EL (cell line): ENCODE measurements at places on chromosomes 2 and 18.
A peak's percentile ranks its signal among the peaks of the same experiment; 100 is the strongest.

DNA sequence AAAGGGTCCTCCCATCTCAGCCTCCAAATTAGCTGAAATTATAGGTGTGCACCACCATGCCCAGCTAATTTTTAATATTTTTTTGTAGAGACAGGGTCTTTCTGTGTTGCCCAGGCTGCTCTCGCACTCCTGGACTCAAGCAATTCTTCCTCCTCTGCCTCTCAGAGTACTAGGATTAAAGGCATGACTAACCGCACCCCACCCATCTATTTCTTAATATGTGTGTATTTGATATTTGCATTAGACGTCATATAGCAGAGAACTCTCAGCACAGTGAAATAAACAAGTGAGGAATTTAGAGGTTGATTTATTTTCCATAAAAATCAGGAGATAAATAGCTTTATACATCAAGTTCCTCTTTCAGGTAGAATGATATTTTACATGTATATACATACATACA lies 213.5 kb downstream of the FSIP2 start:
- DNase-seq, result no peak

DNA sequence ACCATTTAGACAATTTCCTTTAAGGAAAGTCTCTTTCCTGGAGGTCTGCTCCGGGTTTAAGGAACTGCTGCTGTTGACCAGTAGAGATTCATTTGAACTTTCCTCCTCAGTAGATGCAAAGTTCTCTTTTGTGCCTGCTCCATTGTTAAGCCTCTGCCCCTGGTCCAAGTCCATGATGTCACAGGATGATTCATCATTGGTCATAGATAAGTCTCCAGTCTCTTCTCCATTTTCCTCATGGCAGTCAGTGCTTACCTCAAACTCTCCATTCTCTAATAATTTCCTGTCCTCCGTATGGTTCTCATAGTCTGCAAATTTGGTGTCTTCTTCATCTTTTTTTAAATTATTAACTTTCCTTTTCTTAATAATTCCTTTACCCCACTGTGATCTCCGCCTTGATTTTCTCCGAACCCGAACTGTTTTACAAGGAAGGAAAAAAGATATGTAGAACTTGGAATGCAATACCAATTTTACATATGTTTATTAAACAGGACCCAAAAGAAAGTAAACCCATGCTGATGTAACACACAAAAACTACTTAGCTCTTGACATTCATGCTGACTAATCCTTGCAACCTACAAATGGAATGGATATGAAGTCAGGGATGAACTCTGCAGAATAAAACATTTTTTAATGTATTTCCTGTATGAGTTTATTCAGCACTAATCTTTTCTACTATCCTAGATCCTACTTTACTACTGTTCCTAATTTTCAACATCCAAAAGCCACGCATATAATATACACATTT lies 169.1 kb downstream of the ATAD2B start:
- DNase-seq, result peak; percentile 79

DNA sequence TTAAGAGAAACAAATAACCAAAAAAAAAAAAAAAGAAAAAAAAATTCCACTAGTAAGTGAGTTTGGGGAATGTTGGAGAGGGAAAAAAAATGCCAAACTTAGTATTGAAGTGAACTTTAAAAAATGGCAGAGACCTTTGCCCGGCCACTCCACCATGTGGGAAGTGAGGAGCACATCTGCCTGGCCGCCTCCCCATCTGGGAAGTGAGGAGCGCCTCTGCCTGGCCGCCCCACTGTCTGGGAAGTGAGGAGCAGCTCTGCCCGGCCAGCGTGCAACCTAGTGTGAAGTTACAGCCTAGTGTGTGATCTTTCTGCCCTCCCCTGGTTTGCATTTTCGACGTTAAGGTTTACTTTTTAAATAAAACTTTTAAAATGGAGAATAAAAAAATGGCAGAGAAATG lies 33.9 kb upstream of the VIT start:
- DNase-seq, result no peak

GRCh38 chr2:112074506-112074905 lies 19.4 kb downstream of the TMEM87B start:
- peak; percentile 19 for DNase-seq

DNA sequence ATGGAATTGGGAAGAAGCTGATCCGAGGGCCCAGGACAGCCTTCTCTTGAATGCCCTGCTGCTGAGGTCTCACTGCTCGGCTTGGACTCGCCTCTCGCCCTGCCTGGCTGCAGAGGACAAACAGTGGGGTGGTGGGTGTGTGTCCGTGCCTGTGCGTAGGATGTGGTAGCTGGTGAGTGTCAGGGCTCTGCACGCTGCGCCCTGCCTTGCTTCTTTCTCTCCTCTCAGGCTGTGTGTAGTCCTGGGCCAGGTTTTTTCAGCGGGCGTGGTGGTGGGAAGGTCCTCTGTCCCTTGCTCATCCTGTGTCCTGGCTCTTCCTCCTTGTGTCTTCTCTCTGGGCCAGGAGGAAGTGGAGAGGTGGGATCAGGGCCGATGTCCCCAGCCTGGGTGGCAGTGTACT lies 44.8 kb downstream of the RRM2 start:
- no peak for DNase-seq

- DNase-seq, result no peak
Observed at GRCh38 chr2:170310876-170311502, 133.0 kb downstream of the MYO3B start.

DNA sequence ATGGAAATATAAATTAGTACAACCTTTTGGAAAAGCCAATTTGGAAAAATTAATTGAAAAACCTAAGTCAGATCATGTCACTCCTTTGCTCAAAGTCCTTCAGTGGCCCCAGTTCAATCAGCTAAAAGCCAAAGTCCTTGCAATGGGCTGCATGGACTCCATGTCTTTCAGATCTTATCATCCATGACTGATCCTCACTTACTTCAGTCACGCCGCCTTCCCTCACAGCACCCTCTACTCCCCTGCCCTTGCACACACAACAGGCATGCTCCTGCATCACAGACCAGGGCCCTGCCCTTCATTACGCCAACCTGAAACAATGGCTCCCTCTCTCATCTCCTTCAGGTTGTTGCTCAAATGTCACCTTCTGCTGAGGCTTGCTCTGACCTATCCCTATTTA lies 15.6 kb downstream of the KANSL3 start:
- DNase-seq, result no peak

DNA sequence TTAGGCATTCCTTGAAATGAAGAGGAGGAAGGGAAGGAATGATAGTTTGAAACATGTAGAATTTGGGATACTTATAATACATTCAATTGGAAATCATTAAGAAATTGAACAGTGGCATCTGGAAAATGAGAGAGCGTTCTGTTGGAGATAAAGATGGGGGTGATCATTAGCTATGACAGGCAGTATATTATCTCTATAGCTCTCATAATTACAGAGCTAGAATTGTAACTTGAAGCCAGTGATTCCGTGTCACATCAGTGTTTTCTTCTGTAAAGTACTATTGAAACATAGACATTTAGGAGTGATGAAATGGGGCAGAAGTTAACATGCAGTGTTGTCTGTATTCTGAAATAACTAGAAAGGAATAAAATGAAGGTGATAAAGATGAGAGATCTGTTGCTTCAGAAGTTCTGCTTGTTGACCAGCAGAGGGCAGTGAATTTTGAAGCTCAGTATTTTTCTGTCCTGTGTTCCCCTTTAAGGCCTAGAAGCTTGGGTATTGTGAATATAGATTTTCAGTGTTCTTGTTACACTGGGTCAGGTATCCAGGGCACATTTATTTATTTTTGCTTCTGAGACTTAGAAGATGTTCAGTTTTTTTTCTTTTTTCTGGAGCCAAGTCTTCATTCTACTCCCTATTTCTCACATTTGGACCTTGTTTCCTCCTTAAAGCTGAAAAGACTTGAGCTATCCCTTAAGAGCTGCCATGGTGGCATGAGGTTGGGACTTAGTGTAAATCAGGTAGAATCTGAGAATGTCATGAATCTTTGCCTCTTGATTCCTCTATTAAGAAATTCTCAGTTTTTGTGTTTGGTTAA lies 157.4 kb downstream of the TAF4B start:
- peak; percentile 57 for DNase-seq

DNA sequence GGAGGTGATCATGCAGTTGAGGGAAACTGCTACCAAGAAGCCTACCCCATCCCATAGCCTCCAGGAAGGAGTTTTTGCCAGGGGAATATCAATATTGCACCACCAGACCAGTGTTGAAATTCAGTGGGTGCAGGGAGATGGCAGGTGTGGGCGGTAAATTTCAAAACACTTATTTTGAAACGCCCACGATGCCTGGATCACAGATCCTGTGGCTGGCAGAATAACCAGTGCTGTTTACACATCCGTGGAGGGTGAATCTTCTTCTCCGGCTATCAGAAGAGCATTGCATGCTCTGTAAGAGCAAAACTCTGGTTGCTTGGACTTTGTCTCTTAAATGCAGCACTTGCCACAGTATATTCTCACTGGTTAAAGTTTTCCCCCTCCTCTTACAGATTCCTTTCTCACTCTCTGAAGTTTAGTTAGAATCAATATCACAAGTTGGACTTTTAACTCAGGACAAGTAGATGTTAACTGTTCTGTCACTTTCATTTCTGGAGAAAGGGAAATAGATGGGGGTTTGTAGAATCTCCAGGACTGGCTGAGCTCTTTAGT lies 70.5 kb upstream of the ZCCHC2 start:
- DNase-seq, result peak; percentile 34

GRCh38 chr2:240947176-240947575 lies 41.0 kb downstream of the CROCC2 start:
- DNase-seq, result no peak

DNA sequence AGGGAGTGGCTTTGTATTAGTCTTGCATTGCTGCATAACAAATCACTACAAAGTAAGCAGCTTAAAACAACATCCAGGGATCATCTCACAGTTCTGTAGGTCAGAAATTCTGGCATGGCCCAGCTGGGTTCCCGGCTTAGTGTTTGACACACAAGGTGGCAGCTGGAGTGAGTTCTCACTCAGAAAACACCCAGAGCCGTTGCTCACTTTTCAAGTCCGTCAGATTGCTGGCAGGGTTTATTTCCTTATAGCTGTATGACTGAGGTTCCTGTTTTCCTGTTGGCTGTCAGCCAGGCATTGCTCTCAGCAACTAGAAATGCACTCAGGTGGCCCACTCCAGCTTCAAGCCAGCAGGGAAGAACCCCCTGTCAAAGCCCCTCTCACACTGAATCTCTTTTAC lies 324.1 kb downstream of the CCDC178 start:
- no peak for DNase-seq

DNA sequence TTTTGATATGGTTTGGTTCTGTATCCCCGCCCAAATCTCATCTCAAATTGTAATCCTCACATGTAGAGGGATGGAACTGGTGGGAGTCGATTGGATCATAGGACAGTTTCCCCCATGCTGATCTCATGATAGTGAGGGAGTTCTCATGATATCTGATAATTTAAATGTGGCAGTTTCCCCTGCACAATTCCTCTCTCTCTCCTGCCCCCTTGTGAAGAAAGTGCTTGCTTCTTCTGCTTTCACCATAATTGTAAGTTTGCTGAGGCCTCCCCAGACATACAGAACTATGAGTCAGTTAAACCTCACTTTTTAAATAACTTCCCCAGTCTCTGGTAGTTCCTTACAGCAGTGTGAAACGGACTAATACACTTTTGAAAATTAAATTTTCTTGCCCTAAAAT lies 12.3 kb upstream of the KCNJ3 start:
- no peak for DNase-seq
